ENCODE measurements at places on chromosomes 1 and 21.

GRCh38 chr1:216627252-216627651 is 96.0 kb downstream of the ESRRG start:
- no peak for DNase-seq

- DNase-seq, result no peak
Observed at GRCh38 chr1:100051893-100052292, 80.8 kb downstream of the SASS6 start.

GRCh38 chr1:2032737-2033136 is 13.6 kb downstream of the GABRD start:
- DNase-seq, result no peak

- DNase-seq, result no peak
Observed at GRCh38 chr21:38416791-38417190, 81.5 kb downstream of the ERG start.

GRCh38 chr1:2952371-2952770 is 68.9 kb upstream of the ACTRT2 start:
- no peak for DNase-seq

DNA sequence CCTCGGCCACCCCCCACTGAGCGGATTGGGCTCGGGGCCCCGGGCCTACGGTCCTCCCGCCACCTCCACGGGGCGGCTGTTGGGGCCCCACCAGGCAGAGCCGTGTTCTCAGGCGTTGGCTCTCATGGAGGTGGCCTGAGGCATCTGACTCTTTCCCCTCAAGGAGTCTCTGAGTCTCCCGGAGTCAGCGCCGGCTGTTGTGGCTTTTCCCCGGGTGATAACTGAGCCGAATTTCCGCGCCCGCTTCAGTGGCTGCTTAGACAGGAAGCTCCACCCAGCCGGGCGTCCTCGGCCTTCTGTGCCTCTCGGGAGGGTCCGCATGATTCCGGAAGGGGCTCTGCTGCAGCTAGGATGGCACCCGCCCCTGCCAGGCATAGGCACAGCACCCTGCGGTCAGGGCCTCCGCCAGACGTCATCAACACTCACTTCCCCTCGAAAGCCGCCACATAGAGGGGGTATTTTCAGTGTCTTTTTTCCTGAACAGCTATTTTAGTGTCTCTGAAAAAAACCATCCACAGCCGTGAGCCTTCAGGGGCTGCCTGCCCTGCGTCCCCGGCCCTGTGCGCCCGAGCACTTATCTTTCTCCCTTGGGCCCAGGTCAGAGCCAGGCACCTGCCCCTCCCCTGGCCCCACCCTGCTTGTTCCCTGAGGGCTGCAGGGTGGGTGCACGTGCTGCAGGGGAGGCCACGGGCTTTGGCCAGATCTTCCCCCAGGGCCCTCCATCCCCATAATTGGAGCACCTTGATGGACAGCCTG is 72.9 kb downstream of the SKI start:
- DNase-seq, result no peak

- no peak for DNase-seq
Observed at GRCh38 chr21:38825269-38825668, 19.5 kb downstream of the ETS2 start.

DNA sequence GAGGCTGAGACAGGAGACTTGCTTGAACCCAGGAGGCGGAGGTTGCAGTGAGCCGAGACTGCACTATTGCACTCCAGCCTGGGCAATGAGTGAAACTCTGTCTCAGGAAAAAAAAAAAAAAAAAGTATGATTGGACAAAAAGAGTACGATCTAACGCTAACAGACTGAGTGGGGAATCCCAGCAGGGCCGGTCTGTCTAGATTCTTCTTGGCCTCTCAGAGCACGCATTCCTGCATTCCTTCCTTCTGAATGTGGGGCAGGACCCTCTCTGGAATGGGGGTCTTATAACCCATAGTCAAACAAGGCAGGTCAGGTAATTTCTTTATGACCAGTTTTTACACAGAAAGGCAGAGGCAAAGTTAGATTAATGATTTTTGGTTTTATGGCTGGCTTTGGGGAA is 92.0 kb upstream of the PPM1J start:
- DNase-seq, result no peak

- peak; percentile 83 for DNase-seq
Observed at GRCh38 chr1:209937996-209938959, at the start of gene SYT14. TSS of gene SYT14 (plus strand) at chr1:209938217. CDS start at chr1:209938265, 48 bp downstream.

GRCh38 chr1:217115404-217116380 is 392.5 kb upstream of the ESRRG start:
- DNase-seq, result no peak

GRCh38 chr1:65821386-65821785 is 28.7 kb downstream of the PDE4B start:
- no peak for DNase-seq

DNA sequence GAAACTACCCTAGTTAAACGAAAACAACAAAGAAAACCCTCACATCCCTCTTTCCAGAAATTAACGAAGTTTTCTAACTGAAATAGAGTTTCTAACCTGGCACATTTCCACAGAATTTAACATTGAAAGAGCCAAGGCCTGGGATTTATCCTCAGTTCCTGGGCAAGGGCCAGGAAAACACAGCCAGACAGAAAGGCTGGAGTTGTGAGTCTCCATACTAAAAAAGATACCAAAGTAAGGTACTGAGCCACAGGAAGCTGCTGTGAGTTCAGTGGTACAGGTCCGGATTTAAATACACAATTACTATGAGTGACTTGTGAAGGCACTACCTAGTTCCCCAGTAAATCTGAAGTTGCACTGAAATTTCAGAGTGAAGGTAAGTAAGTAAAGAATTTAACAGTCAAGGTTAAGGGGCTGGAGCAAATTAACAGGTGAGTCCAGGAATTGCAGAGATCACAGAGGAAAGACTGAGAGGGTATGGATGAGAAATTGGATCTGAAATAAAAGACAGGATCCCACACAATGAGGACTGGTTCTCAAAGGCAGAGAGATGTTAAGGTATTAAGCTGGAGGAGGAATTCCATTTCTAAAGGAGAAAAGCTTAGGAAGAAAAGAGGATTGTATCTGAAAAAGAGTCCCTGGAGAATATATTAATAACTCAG is 905 bp downstream of the LIX1L start:
- no peak for DNase-seq

- peak; percentile 49 for DNase-seq
Observed at GRCh38 chr1:119613769-119614720, 34.0 kb downstream of the ZNF697 start.

DNA sequence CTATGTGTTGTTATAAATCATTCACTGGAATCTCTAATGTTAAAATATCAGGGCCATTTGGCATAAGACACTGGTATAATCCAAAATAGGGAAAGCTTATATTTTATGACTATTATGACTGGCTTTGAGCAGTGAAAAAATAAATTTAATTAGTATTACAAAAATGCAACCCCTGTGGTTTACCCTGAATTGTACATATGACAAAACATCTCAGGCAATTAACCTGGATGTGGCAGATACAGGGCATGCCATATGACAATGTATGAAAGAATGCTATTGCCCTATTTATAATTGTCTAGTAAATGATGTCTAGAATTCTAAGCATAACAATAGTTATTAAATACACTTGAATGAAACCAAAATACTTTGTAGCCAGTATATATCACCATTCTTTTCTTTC is 532.5 kb upstream of the ADGRL4 start:
- no peak for DNase-seq

DNA sequence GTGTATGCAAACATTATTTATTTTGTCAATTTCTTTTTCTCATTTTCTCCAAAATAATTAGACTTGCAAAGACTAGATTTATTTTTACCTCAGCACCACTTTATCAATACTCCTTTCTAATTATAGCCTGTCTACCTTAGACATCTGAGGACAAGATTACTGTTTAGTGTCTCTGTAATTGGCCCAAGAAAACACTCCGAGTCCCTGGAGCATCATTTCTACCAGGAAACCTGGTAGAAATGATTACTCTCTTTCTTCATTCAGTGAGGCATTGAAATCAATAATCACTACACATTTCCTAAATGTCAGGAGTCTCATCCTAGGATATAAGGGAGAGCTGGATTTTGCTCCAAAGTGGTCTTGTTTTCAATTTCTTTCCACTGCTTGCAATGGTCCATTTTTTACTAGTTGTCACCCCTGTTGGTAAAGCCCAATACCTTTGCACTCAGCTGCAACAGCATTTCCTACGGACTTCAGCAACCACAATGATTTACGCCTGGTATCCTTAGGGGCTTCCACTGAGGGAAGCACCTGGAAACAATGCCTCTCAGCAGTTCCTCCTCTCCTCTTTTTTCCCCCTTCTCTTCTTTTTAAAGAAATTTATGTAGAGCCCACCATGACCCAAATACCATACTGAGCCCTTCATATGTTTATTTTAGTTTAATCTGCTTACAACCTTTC is 64.6 kb downstream of the GRIK1 start:
- no peak for DNase-seq
